ENCODE measurements at places on chromosomes 1 and 21. TPM values are rescaled to one million over a fixed set of nuclear protein-coding genes. Genes with fewer than 3 reads are reported as not detected.
A peak's percentile ranks its signal among the peaks of the same experiment; 100 is the strongest.

SPRR2F gene
- total RNA-seq = not detected

ANKRD34A gene
- 0.66 TPM for total RNA-seq

FNDC7 gene
- total RNA-seq = not detected

UTS2 gene
- not detected for total RNA-seq

SFN gene
- total RNA-seq = 0.16 TPM

ZFP69 gene
- total RNA-seq = 1.9 TPM

CELA3B gene
- total RNA-seq = not detected

CDA gene
- total RNA-seq = 2.0 TPM

ERICH3 gene
- total RNA-seq = not detected

GRCh38 chr1:39933956-39934941 is 20.7 kb upstream of the MFSD2A start:
- DNase-seq = peak; percentile 57

- no peak for DNase-seq
Measured at GRCh38 chr1:32626176-32626575, 24.2 kb downstream of the ZBTB8OS start.

DNA sequence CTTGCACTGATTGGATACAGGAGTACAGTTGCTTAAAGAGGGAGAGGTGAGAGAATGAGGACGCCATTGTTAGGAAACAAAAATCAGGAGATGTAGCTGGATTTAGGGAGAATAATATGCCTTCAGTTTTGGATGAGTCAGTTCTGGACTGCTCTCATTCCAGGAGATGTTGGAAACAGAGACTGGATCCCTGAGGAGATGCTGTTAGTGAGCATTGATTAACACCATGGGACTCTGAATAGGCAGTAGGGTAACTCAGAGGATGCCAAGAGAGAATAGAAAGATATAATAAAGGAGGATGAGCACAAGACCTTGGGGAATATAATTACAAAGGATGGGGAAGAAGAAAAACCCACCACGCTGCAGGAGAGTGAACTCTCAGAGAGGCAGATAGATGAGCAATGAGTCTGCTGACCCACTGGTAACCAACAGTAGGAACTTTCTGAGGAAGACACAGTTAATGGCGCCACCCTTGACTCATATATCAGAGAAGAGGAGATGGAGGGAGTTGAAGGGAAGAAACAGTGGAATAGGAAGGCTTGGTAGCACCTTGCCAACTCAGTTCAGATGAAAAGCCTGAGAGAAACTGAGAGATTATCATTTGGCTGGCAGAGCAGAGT is 10.5 kb downstream of the KCNJ15 start:
- no peak for DNase-seq

- DNase-seq = no peak
Measured at GRCh38 chr1:235369802-235370201, 2.6 kb downstream of the TBCE start.

DNA sequence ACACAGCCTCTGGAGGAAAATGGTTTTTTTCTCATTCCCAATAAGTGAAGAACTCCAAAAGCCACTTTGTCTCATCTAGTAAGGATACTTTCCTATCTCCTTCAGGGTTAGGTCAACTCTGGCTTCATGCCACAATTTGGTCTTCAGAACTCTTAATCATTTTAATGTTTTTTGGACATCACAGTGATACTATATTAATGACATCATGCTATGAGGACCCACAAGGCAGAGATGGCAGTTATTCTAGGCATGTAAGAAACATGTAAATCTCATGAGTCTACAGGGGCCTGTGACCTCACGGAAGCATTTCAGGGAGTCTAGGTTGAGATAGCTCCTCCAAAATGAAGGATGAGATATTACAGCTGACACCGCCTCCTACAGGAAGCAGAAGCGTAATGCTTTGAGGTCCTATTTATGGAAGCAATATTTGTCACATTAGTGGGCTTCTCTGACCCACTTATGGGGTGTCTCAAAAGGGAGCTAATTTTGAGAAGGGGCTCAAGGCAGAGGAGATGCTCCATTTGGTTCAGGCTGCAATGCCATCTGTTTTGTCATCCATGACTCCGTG is 5.0 kb upstream of the GPR137B start:
- no peak for DNase-seq

DNA sequence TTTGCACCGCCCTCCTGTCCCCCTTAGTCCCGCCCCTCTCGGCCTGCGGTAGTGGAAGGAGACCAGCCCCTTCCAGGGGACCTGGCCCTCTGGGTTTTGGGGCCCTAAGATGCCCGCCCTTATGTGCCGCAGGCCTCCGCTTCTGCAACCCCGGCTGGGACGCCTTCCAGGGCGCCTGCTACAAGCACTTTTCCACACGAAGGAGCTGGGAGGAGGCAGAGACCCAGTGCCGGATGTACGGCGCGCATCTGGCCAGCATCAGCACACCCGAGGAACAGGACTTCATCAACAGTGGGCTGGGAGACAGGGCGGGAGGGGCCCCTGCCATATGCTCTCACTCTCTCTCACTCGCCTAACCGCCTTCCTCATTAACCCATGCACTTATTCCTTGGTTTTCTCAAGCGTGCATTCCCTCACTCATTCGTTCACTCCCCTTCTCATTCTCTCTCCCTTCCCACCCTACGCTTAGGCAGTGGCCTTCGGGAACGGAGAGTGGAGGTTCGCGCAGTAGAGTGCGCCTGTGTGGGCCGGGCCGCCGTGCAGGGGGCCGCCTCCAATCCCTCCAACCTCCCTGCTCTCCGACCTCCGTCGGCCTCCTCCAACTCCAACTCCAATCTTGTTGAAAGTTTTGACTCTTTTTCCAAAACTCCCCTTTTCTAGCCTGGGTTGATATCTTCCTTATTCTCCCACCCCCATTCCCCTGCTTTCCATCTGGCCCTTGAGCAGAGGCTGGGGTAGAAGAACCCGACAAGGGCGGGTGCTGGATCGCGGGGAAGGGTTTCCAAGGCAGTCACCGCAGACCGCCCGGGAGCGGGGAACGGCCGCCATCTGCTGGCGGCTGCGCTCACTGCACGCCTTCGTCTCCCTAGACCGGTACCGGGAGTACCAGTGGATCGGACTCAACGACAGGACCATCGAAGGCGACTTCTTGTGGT is 15.2 kb downstream of the BCAN start:
- DNase-seq = peak; percentile 81

- DNase-seq = peak; percentile 31
Measured at GRCh38 chr1:145956781-145957442, 905 bp downstream of the LIX1L start.

- no peak for DNase-seq
Measured at GRCh38 chr1:205240569-205240968, 12.8 kb downstream of the TMCC2 start.

DNA sequence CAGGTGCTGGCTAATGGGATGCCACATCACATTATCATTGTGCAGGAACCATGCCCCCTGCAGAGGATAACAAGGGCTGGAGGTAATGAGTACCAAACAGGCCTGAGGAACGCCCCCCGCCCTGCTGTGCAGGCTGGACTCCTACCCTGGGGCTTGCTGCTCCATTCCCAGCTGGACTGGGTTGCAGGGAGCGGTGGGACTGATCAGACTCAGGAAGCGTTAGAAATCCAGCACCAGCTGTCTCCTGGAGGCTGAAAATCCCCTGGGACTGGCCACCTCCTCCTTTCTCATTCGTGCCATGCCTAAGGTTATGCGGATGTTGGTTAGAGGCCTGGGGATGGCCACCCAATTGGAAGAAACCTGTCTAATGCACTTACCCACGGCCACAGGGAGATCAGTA is 36.9 kb upstream of the POU3F1 start:
- no peak for DNase-seq

- no peak for DNase-seq
Measured at GRCh38 chr1:50959303-50959912, 659 bp downstream of the FAF1 start.

GRCh38 chr1:198143797-198144196 is 13.0 kb upstream of the NEK7 start:
- no peak for DNase-seq

- DNase-seq = no peak
Measured at GRCh38 chr21:41848958-41849580, 30.1 kb downstream of the PRDM15 start.

GRCh38 chr1:112693821-112694220 is 13.1 kb downstream of the RHOC start:
- DNase-seq = no peak

- DNase-seq = no peak
Measured at GRCh38 chr1:94803517-94804441, 16.4 kb upstream of the SLC44A3 start.

GRCh38 chr1:109787211-109787844 is 23.6 kb upstream of the EPS8L3 start:
- DNase-seq = peak; percentile 9

GRCh38 chr1:216758161-216758560 is 34.9 kb upstream of the ESRRG start:
- DNase-seq = no peak

DNA sequence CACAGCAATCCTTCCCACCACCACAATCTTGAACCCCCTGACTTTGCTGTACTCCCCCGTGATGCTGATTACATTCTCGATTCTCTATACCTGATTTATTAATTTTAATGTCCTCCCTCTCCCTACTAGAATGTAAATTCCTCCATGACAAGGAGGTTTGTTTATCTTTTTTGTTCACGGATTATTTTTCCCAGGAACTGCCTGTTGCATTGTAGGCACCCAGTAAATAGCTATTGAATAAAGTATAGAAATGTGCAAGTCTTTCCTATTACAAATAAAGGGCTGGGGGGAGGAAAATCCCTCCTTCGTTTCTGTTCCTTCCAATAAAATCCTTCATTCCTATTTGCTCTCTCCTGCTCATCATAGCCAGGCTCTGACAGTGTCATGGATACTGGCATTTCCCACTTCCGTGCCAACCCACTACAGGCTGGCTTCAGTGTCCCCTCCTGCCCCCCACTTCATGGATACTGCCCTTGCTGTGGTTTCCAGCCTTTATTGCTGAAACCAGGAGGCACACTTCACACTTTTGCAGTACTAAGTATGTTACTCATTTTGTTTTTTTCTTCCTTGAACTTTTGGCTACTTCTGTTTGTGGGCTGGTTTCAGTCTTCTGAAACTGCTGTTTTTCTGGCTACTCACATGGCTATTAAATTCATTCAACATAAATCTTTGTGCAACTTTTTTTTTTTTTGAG is 7.5 kb downstream of the KIF1B start:
- DNase-seq = no peak

DNA sequence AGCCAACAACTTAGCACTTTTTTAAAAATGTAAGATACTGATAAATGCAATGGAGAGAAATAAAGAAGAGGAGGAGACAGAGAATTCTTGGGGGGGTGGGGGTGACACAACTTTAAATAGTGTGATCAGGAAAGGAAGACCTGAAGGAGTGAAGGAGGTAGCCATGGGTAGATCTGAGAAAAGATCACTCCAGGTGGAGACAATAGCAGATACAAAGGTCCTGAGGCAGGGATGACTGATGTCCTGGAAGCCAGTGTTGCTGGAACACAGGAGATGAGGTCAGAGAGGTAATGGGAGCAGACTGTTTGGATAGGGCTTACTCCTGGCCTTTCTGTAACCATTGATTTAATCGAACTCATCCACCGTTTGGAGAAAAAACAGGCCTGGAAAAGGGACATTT is 24.6 kb upstream of the TRABD2B start:
- no peak for DNase-seq

- DNase-seq = no peak
Measured at GRCh38 chr1:185062710-185063370, 17.5 kb downstream of the RNF2 start.

DNA sequence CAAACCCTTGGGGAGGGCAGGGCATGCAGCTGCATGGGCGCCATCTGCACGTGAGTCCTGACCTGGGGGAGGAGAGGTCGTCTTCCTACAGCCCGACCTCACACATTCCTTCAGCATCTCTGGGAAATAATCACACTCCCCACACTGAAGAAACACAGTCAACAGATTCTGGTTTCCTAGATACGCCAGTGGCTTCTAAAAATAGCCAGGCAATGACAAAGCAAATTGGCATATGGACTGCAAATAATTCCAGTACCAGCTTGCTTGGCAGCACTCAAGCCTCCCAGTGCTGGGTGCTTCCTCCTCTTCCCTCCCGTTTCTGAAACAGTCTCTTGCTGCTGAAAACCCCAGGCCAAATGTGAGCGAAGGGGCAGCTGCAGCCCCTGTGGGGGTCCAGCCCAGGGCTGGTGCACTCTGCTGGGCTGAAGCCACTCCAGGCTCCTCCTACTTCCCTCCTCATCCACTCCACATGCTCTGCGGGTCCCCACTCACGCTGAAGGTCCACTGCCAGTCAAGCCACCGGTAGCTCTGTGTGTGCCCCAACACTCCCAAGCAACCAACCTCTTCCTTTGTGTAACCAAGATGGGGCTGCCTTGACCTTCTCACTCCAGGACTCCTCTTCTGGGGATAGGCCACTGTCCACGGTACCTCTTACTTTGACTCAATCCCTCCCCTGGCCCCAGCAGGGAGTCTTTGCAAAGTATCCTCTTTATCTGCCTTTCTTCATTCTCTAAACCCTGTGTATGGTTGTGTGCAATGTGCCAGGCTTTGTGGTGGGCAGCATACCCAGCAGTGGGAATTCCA is 69.0 kb downstream of the KCND3 start:
- peak; percentile 38 for DNase-seq

- DNase-seq = no peak
Measured at GRCh38 chr1:178932552-178932906, 61.7 kb upstream of the ANGPTL1 start.

All from left ventricle myocardium inferior (tissue), 1 donor.